ENCODE measurements at places on chromosomes 7 and 10.

DNA sequence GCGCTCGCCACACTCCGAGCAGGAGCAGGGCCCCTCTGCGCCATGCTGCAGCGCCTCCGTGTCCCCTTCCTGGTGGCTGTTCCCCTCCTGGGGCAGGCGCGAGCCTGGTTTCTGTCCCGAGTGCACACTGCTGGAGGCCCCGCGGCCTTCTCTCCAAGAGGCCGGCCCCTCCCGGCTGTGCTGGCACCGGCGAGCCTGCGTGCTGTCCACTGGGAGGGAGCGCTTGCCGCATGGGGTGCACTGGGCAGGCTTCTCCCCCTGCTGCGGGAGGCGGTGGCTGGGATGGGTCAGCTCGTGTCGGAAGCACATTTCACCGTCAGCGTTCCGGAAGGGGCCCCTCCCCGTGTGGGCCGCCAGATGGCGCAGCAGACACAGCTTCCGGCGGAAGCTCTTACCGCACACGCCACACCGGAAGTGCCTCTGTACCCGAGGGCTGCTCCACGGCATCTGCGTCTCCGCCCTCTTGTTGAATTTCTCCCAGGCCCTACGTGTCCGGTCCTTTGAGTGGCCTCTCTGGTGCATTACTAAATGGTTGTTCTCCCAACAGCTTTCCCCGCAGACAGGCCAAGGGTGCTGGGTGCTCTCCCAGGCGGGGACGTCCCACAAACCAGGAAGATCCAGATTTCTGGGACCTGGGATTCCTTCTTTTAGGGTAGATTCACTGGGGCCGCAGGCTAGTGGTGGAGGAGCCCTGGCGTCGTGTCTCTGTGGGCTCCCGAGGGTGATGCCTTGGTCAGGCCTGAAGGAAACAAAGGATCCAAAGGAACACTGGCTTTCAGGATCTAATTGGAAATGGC lies 18.7 kb downstream of the ZNF786 start:
- DNase-seq, result no peak

DNA sequence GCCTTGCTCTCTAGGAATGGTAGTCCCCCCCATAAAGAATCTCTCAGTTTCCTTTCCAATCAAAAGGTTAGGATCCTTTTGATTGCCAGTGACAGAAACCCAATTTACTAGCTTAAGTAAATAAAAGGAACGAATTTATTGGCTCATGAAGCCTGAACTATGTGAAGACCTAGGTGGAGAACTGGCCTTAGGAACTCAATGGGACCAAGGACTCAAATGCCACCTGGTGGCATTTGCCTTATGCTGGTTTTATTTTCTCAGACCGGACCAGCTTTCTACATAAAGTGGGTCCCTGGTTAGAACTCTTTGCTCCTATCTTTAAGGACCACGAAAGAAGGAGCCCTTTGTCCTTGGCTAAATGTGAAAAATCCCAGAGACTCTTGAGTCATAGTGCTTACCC lies 25.4 kb downstream of the CFTR start:
- DNase-seq, result no peak

DNA sequence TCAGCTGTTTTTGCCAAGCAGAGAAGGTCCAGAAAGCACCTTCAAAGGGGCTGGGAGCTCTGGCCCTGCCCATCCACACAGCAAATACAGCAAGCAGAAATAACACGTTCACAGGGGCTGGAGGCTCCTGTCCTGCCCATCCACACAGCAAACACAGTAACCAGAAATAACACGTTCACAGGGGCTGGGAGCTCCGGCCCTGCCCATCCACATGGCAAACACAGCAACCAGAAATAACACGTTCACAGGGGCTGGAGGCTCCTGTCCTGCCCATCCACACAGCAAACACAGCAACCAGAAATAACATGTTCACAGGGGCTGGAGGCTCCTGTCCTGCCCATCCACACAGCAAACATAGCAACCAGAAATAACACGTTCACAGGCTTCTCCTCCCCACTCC lies 558.1 kb downstream of the PTPRN2 start:
- no peak for DNase-seq

- no peak for DNase-seq
Observed at GRCh38 chr7:127751062-127751461, 99.1 kb downstream of the SND1 start.

DNA sequence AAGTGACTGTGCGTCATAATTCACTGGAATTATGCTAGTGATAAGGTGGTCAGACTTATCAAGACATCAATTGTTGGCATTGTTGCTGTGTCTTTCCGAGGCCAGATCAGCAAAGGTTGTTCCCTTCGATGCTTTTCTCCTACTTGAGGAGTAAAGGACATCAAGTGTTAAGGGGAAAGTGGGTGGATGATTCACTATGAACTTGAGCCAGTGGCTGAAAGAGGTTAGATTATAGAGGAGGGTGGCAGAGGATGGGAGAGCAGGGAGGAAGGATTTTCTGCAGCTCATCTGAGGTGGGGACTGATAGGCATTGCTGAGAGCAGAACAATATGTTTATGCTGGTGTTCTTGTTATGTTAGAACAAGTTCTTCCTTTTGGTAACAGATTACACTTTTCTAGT lies 131.4 kb upstream of the AGR3 start:
- DNase-seq, result no peak

DNA sequence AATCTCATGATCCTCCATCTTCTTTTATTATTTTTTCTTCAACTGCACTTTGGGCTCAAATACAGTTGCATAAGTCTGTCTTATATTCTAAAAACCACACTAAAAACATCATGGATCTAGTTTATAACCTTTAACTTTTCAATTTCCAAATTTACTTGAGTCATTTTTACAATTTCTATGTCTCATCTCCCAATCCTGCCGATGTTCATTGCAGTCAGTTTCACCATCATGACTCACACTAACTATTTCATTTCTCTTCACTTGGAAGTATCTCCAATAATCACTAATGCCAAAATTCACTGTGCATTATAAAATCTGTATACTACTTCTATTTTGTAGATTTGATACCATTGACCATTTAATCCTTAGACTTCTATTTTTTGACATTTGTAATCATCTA lies 806.9 kb upstream of the SORCS1 start:
- no peak for DNase-seq

DNA sequence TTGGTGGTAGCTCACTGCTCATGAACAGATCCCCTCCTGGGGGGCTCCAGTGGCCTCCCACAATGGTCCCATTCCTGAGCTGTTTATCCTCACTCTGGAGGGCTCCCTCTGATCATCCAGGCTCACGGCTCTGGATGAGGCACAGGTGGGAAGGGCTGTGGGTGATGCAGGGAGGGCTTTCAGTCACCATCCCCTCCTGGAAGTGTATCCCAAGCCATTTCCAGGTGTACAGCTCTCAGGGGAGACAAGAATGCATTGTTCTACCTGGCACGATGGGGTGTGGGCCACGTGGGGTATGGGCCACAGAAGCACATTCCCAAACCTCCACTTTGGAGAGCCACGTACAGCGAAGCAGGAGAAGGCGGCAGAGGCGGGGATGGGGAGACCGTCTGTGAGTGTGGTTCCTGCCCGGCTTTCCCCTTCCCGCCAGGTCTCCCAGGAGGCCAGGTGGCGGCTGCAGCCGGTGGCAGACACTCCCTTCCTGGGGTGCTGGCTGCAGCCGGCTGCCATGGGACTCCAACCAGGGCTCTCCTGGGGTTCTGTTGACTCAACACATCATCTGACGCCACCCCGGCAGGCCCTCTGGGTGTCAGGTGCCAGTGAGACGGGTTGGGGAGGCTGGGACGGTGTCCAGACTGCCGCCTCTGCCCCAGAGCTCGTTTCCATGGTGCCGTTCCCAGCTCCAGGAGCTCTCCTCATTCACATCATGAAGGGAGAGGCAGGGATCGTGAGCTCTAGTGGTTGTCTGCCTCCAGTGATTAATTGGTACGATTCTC lies 169.7 kb upstream of the RHEB start:
- DNase-seq, result no peak

Data from GM13976 (cell line).